Mesothelial cell of epicardium (in vitro differentiated cells): ENCODE measurements at places on chromosomes 6 and 20.

DNA sequence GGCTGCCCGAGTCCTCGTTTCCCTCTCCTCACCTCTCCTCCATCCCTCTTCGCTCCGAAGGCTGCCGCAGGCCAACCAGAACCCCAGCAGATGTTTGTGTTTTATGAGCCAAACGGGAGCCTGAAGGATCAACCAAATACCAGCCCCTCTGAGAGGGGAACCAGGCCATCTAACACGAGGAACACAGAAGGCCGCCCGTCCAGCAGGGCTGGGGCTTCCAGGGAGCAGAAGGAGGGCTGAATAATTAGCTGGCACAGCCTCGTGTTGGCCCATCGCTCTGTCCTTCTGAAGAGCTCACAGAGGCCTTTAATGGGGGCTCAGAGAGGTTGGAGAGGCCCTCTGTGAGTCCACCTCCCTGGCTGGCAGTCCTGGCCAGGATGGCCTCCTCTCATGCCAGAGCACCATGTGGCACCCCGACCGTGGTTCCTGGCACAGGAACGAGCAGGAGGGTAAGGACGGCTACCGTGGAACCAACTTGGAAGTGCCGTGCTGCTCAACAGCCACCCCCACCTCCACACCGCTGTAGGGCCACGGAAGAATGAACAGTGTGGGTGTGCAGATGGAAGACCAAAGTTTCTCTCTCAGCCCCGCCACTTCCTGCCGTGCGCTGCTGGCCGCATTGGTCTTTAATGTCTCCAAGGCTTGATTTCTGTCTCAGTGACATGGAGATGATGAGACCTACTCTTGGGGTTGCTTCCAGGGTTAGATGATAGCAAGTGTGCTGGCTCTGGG is 155.2 kb downstream of the SCML4 start:
- no peak for DNase-seq

GRCh38 chr6:73823832-73824231 is 127.8 kb downstream of the CD109 start:
- DNase-seq, result no peak

- no peak for DNase-seq
These were observed 2.6 kb downstream of the SYS1 start for GRCh38 chr20:45365444-45365970.

DNA sequence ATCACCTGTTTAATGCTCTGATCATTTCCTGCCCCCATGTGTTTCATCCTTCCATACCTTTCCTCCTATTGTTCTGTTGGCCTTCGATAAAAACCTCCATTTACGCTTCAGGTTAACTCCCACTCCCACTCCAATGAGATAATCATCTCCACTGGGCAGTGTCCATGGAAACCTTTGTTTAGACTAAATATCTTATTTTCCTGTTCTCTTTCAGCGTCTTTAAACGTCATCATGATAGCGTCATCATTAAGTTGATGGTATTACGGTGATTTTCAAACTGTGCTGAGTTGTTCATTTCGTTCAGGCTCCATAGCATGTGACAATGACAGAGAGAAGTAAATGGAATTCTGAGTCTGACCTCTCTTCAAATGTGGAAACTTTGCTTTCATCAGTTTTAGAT is 970.5 kb upstream of the SLC35B3 start:
- no peak for DNase-seq

DNA sequence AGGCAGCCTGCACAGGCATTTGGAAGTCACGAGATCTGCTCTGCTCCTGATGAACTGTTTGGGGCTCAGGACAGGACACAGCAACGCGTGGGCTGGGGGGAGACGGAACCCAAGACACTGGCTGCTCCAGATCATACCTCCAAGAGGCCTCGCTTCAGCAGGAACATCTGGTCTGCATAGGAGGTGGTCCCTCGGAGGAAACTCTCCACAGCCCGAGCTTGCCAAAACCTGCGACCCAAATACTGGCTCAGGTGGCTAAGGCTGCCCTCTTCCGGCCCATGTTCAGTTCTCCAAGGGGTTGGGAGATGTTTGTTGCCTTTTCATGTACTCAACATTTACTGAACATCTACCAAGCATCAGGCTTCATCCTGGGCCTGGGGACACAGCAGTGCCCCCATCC is 51.7 kb downstream of the MYH7B start:
- DNase-seq, result no peak

- no peak for DNase-seq
These were observed 286.1 kb downstream of the SYNE1 start for GRCh38 chr6:152351110-152351509.

DNA sequence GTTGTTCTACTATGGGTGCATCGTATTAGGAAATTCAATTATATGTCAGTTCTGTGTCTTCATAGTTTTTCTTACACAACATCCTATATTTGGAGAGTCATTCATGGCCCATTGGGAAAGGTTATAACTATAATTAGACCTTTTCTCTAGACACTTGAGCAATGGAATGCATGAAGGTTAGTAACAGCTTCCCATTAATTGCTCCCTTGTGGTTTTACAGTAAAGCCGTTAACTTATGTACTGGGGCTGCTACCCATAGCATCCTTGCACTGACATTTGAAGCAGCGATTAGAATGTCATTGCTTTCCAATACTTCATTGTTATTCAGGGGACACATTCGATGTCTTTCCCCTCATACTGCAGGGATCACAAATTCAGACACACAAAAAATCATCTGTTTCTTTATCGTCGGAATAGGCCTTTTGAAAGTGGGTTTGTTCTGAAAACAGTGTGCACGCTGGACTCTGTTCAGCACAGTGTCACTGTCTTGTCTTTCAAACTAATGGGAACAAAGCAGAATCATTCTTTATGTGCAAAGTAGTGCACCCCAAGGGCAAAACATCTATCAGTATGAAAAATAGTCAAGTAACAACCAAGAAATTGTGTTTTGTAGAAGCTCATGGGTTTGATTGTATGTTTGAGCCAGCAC is 634.3 kb upstream of the MAP3K7 start:
- DNase-seq, result no peak

DNA sequence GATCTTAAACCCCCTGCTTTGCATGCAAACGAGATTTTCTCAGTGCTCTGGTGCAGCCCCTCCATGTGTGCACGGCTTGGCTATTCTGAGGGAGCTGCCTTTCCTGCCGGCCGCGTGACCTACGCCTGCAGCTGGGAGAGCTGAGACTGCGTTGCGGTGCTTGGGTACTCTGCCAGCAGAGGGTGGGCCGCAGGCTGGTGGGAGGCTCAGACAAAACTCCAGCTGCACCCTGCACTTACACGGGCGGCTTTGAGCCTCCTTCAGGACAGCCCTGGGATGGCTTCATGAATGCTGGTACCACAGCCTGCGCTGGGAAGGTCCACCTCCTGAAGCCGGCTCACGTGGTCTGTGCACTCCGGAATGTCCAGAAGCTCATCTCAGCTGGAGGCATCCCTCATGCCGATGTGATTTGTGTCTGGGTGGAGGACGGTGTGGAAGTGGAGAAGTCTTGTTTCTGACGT is 223.7 kb downstream of the DLL1 start:
- peak; percentile 32 for DNase-seq

GRCh38 chr6:56962441-56962840 is 7.5 kb downstream of the BEND6 start:
- no peak for DNase-seq

- DNase-seq, result no peak
These were observed 230.7 kb downstream of the PHACTR1 start for GRCh38 chr6:12947151-12947871.

GRCh38 chr20:37935435-37935834 is 32.5 kb downstream of the VSTM2L start:
- DNase-seq, result no peak
